Lung (tissue), 17 donors: ENCODE measurements at places on chromosomes 7 and 10. TPM values are rescaled to one million over a fixed set of nuclear protein-coding genes. Genes with fewer than 3 reads are reported as not detected.

- H3K27me3 ChIP-seq, result no peaks in the 10 kb centered on the region
- no peaks in the 10 kb centered on the region for H3K4me1 ChIP-seq
- H3K36me3 ChIP-seq, result no peaks in the 10 kb centered on the region
Observed at GRCh38 chr10:90274721-90275468, 573.5 kb downstream of the KIF20B start.

Gene H2BK1
- total RNA-seq, result not detected

- H3K4me1 ChIP-seq, result peaks cover 9% of the 10 kb centered on the region
- H3K4me3 ChIP-seq, result no peak overlapping the region
- no peak for DNase-seq
Observed at GRCh38 chr7:155460926-155461613, 3.1 kb downstream of the EN2 start.

Gene FAM237B
- total RNA-seq, result not detected
